ENCODE measurements at places on chromosomes 3 and 15.

DNA sequence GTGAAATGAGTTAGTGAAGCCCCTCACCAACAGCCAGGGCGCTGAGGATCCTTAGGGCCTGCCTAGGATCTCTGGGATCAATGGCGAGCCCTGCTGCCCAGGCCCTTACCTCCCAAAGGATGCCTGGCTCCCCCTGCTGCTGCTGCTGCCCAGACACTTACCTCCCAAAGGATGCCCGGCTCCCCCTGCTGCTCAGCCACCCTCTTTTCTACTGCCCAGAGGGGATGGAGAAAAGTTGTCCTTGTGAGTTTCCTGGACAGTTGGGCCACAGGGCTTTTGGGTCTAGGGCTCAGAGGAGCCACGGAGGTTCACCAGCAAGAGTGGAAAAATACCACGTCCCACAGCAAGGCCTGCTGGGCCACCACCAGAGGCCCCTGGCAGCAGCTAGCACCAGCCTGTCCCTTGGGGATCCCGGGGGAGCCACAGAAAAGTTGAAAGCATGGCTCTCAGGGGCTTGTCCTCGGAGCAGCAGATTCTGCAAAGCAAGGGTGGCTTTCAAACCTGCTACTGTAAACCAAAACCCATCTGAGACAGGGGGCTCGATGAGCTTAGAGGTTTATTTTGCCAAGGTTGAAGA lies 59.4 kb downstream of the SLC6A6 start:
- peak; percentile 54 for DNase-seq

DNA sequence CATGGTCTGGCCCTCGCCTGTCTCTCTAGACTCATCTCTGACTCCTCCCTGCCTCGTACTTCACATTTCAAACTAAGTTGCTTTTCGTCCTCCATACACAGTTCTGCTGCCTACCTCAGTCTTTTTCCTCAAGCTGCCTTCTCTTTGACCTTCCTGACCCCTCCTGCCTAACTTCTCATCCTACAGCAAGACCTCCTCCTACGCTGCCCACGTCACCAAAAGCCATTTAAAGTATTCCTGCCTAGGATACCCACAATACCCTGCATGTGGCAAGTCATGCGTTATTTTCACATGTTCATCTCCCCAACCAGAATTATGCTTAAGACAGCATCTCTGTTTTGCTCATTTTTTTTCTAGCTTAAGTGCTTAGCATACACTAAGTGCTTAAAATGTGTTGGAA lies 56.7 kb downstream of the LHFPL4 start:
- DNase-seq = no peak

- no peak for DNase-seq
Observed at GRCh38 chr3:46931631-46932331, 44.8 kb downstream of the CCDC12 start.

DNA sequence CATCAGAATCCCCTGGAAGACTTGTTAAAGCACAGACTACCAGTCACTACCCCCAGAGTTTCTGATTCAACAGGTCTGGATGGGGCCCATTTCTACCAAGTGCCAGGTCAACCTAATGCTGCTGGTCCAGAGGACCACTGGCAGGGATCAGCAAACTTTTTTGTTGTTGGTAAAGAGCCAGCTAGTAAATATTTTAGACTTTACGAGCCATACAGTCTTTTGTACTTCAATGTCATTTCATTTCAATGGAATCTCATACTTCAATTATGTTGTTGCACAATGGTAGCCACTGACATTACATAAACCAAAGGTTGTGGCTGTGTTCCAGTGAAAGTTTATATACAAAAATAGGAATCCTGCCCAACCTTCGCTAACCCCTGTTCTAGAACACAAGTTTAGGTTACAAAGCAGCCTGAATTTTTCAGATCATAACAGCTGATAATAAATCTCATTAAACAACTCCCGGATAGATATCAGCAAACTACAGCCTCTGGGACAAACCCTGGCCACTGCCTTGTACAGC lies 28.7 kb downstream of the ULK4 start:
- DNase-seq = no peak

DNA sequence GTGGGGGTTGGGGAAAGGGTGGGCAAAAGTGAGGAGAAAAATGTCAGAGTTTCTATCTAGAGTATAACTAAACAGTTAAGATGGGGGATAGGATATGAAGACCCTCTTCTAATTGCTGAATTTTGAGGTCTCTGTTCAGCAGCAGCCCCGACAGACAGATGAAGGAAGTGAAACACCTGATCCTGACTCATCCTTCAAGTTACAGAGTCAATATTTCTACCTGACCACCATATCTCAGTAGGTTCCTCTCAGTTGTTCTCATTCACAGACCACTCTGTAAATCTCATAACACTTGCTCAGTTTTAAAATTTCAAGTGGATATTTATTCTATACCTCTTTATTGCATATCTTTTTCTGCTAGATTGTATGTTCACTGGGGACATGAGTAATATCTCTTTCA lies 69.5 kb downstream of the CCDC54 start:
- no peak for DNase-seq

DNA sequence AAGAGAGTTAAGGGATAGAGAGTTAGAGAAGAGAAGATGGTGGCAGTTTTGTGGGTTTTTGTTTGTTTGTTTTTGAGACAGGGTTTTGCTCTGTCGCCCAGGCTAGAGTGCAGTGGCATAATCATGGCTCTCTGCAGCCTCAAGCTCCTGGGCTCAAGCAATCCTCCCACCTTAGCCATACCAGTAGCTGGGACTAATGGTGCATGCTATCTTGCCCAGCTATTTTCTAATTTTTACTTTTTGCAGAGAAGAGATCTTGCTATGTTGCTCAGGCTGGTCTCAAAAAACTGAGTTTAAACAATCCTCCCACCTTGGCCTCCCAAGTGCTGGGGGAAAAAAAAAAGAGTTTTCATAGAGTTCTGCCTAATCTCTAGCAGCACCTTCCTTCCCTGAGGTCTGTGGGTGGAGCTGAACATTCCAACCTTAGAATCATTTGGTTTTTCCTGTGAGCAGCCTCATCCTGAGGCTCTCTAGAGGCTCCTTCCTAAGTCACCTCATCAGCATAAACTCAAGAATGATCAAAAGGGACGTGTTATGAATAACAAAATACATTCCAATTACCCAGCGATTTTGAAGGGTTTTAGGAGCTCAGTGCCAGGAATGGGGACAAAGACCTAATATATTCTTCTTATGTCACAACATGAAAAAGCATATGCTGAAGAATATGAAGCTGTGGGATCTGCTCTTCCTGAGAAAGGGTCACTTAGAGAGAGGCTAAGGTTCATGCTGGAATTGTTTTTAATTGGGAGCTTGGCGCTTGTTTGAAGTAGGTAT lies 180.6 kb downstream of the LSAMP start:
- DNase-seq = no peak

DNA sequence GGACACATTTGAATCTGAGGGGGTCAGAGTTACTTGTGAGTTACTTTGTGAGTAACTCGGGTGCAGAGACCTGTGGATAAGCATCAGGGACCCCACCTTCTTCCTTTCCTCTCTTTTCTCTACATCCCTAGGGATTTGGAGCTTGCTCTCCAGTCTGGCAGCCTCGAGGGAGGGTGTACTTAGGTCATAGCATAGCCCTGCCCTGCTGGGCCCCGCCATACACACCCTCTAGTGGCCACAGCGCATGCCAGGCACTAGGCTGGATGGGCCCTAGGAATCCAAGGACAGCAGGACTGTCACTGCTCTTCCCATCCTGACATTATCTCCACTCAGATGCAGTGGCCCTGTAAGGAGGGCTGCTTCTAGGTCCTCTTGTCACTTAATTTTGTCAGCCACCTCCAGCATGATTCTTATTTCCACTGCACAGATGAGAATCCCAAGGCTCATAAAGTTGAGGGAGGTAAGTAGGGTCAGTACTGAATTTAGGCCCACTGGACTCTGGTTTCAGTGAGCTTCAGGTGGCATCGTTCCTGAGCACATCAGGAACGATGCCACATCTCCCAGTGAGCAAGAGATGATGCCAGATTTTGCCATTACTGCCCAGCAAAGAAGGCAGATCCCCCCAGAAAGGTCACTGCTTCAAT lies 3.6 kb upstream of the SMAD6 start:
- peak; percentile 61 for DNase-seq

GRCh38 chr3:32095431-32095830 lies 11.0 kb upstream of the GPD1L start:
- no peak for DNase-seq

DNA sequence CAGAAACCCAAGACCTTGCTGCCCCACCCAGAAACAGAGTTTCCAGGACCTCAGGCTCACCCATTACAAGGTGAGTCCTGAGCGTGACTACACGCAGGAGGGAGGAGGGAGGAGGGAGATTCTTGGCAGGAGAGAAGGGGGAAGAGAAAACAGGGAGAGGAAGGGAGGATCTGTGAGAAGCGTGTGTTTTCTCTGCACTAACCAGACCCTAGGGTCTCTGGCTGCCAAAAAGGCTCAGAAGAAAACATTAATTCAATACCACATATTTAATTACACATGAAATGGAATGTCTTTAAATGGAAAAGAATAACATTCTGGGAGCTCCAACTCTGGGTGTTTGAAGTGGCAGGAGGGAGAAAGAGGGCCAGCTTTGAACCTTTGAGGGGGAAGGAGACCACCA lies 309.0 kb downstream of the NTRK3 start:
- no peak for DNase-seq

DNA sequence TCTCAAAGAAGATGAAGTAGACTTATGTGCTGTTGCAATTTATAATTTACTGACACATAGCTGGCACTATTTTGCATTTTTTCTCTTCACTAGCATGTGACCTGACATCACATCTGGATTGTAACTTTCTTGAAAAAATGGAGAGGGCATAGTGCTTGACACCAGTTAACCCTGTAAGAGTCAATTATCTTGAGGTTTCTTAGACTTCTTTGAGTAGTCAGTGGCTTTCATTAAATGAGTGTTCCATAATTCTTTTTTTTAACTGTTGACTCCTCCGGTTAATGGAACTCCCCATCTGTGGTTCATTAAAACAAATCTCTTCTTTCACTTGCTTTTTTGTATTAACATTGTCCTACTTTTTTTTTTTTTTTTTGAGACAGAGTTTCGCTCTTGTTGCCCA lies 16.9 kb upstream of the PRKCI start:
- DNase-seq = no peak

DNA sequence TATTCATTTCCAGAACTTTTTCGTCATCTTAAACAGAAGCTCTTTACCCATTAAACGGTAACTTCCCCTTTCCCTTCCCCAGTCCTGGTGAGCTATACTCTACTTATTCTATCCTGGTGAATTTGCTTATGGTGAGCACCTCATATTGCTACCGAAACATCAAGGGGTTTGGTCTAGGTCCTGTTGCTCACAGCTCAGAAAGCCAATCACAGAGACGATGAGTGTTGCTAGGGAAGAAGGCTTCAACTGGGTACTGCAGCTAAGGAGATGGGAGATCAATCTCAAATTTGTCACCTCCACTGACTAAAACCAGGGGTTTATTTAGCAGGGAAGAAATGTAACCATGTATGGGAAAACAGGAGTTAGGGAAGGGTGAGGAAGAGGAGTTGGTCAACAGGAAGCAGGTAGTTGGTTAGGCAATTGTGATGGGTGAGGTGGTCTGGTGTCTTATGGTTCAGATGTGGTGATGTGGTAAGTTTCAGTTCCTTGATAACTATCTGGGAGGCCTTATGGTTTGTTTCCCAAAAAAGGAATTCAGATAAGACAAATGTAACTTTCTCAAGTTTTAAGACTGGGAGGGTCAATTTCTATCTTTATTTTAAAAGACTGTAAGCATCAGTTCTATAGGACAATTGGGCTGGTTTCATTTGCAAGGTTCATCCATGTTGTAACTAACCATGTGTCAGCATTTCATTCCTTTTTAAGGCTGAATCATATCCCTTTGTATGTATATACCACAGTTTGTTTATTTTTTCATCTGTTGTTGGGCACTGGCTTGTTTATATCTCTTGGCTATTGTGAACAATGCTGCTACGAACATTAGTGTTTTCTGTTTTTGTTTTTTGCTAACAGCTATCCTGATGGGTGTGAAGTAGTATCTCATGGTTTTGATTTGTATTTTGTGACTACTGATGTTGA lies 24.3 kb downstream of the ARHGAP11B start:
- DNase-seq = no peak

DNA sequence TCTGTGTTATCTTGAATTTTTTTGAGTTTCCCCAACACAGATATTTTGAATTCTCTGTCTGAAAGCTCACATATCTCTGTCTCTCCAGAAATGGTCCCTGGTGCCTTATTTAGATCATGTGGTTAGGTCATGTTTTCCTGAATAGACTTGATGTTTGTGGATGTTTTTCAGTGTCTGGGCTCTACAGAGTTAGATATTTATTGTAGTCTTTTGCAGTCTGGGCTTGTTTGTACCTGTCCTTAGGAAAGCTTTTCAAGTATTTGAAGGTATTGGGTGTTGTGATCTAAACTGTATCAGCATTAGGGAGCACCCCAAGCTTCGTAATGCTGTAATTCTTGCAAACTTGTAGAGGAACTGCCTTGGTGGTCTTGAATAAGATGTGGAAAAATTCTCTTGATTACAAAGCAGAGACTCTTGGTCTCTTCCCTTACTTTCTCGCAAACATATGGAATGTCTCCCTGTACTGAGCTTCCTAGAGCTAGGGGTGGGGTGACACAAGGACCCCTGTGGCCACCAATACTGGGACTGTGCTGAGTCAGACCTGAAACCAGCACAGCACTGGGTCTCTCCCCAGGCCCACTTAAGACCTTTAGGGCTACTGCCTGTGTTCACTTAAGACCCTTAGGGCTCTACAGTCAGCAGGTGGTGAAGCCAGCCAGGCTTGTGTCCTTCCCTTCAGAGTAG lies 26.5 kb downstream of the TM4SF18 start:
- no peak for DNase-seq

GRCh38 chr15:32664796-32665195 lies 23.3 kb downstream of the SCG5 start:
- DNase-seq = no peak

DNA sequence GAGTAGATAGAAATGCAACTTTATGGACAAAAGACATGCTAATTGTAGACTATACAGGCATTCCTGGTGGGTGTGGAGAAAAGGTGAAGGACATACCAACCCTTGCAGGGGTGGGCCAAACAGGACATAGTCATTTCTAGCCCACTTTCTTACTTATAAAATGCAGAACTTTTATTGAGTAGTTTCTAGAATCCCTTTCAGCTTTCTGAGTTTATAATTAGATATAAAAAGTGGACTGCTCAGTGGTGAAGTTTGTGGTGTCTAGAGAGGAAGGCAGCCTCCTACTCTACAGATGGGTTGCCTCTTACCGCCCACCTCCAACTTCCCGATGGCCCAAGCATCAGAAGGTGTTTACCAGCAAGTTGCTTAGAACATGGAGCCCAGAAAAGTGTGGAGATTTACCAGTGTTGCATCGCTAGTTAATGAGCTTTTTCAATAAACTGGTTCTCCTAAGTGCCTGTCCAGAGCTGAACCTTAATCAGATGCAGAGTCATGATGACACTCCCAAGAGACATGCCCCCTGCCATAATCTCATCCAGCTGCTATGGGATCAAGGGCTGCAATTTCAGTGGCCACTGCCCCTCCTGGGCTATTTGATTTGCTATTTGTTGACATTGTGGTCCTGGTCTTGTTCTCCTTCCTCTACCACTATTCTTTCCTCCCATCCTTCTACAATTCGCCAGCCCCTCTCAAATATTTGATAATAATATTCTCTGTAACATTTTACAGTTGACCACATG lies 77.5 kb upstream of the STRIT1 start:
- no peak for DNase-seq

Measured in right hindlimb (tissue), 1 donor.